Mesenchymal stem cell (in vitro differentiated cells and primary cell): ENCODE measurements at places on chromosomes 5 and 9.

GRCh38 chr9:107639426-107639825 is 149.9 kb upstream of the KLF4 start:
- no peak overlapping the region for H3K27ac ChIP-seq
- H3K27me3 ChIP-seq, result peaks cover 4% of the 10 kb centered on the region
- H3K4me1 ChIP-seq, result peaks cover 6% of the 10 kb centered on the region
- DNase-seq, result no peak
- H3K4me3 ChIP-seq, result no peak overlapping the region

- no peaks in the 10 kb centered on the region for H3K27me3 ChIP-seq
- H3K36me3 ChIP-seq, result no peaks in the 10 kb centered on the region
- DNase-seq, result no peak
- no peaks in the 10 kb centered on the region for H3K4me1 ChIP-seq
These were observed 65.0 kb upstream of the SUB1 start for GRCh38 chr5:32520356-32520755.

- H3K4me1 ChIP-seq, result peaks cover 9% of the 10 kb centered on the region
- H3K27me3 ChIP-seq, result no peaks in the 10 kb centered on the region
- no peak overlapping the region for H3K27ac ChIP-seq
These were observed 2.9 kb downstream of the NDUFS6 start for GRCh38 chr5:1804001-1804690.

- no peaks in the 10 kb centered on the region for H3K27me3 ChIP-seq
- no peak overlapping the region for H3K4me3 ChIP-seq
- no peaks in the 10 kb centered on the region for H3K36me3 ChIP-seq
- H3K4me1 ChIP-seq, result no peaks in the 10 kb centered on the region
- no peak overlapping the region for H3K27ac ChIP-seq
- DNase-seq, result no peak
These were observed 880.1 kb upstream of the SEMA6A start for GRCh38 chr5:117454716-117455212.
